ENCODE measurements at places on chromosomes 7 and 10.

GRCh38 chr7:79334841-79335240 lies 118.6 kb downstream of the MAGI2 start:
- no peak for DNase-seq

DNA sequence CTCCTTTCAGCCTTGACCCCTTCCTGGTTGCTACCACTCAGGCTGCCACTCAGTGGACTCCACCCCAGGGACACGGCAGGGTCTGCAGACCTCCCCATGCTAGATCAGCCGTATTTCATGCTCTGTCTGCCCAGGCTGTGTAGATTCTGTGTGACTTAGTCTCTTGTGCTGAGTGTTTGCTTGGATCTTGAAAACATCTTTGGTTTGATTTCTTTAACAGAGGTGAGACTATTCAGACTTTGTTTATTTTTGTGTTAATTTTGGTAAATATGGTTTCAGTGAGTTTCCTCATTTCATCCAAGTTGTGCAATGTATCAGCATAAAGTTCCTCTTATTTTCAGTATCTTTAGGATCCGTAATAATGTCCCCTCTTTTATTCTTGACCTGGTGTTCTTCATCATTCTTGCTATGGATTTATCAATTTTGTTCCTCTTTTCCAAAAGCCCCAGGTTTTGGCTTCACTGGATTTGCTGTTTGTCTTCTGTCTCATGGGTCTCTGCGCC lies 21.2 kb upstream of the PWWP2B start:
- no peak for DNase-seq

- no peak for DNase-seq
Measured at GRCh38 chr10:29151005-29151404, 137.9 kb upstream of the LYZL1 start.

GRCh38 chr10:21261842-21262294 lies 263.6 kb downstream of the SKIDA1 start:
- DNase-seq: no peak

- DNase-seq: no peak
Measured at GRCh38 chr7:141167381-141167964, 93.6 kb downstream of the TMEM178B start.

DNA sequence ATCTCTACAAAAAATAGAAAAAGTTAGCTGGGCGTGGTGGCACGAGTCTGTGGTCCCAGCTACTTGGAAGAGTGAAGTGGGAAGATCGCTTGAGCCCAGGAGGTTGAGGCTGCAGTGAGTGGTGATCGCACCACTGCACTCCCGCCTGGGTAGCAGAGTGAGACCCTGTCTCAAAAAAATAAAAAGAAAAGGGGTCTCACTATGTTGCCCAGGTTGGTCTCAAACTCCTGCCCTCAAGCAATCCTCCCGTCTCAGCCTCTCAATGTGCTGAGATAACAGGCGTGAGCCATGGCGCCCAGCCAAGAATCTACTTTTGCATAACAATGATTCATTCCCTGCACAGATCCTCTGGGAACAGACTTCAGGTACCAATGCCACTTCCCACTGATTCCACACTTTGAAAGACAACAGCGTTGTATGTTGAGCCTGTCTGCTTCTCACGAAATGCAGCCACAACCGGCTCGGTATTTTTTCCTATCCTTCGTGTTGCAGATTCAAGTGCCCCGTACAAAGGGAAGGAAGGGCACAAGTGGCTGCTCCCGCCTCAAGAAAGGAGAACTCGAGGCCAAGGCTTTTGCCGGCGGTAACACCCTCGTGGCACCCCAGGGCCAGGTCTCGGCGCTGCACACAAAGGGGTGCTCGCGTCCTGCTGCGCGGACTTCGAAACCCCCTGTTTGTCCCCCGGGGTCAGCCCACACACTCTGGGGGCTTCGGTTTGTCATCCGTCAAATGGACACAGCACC lies 745 bp downstream of the DAGLB start:
- peak; percentile 5 for DNase-seq

Measured in stimulated activated CD8-positive, alpha-beta memory T cell treated with anti-CD3 and anti-CD28 coated beads, Interleukin-7, amount 100 ng/mL, for 1 hour (primary cell).